ENCODE measurements at places on chromosomes 11 and 22.
A peak's percentile ranks its signal among the peaks of the same experiment; 100 is the strongest.

DNA sequence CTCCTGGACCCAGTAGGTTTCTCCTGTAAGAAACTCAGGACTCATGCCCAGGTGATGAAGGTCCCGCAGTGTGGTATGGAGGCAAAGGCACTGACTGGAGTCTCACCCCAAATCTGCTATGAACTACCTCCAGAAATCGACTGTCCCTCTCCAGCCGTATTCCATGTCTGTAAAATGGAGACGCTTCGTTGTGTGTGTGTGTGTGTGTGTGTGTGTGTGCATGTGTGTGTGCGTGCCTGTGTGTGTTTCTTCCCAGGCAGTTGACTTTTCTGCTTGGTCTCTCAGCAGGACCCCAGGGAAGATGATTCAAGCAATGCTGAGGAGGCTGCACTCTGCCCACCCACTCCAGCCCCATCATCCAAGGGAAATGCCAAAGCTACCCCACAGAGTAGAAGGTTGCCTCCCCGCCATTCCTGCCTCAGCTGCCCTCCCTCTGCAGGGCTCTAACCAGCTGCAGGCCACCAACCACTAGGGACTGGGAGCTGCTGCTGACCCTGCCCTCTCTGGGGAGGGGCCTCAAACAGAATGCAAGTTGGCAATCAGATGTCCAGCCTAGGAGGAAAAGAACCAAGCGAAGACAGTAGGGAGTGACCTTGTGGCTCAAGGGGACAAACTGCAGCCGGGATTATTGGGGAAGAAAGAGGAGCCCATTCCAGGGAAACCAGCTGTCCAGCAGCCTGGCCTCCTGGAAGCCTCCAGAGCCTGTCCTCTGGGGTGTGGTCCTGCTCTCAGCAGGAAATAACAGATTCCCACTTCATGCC lies 56.2 kb downstream of the SLC22A12 start:
- DNase-seq, result no peak

- peak; percentile 88 for DNase-seq
These were observed at the start of gene ZNF74 for GRCh38 chr22:20393705-20394476. TSS of gene ZNF74 (plus strand) at chr22:20394151. CDS start at chr22:20394629, 478 bp downstream.

- DNase-seq, result no peak
These were observed 27.3 kb downstream of the BCL2L13 start for GRCh38 chr22:17665854-17666253.

DNA sequence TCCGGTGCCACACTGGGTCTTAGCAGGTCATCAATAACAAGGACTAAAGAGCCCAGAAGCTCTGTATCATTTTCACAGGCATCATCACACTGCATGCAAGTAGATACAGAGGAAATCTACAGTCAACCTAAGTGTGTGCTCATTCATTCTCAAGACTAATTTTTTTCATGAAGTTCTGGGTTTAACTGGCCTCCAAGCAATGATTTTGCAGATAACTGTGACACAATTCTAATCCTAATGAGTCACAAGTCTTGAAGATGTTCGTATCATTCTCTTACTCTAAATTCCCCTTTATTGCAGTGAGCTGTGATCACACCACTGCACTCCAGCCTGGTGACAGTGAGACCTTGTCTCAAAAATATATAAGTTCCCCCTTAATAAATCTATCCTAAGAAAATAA lies 2.5 kb downstream of the OR52W1 start:
- peak; percentile 31 for DNase-seq

DNA sequence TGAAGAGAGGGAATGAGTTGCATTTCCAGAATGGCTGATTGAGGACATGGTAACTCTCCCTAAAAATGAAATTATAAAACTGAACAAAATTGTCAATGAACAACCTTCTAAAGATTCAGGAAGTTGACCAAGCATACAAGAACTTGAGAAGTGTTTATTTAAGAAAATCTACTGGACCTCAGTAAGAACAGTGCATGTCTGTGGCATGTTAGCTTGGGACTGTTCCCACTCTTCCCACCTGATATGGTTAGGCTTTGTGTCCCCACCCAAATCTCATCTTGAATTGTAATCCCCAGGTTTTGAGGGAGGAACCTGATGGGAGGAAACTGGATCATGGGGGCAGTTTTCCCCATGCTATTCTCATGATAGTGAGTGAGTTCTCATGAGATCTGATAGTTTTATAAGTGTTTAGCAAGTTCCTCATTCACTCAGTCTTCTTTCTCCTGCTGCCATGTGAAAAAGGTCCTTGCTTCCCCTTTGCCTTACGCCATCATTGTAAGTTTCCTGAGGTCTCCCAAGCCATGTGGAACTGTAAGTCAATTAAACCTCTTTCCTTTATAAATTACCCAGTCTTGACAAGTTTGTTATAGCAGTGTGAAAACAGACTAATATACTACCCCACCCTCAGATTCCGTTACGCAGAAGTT lies 15.4 kb downstream of the MS4A13 start:
- no peak for DNase-seq

GRCh38 chr11:116725434-116726221 lies 47.2 kb downstream of the BUD13 start:
- no peak for DNase-seq

DNA sequence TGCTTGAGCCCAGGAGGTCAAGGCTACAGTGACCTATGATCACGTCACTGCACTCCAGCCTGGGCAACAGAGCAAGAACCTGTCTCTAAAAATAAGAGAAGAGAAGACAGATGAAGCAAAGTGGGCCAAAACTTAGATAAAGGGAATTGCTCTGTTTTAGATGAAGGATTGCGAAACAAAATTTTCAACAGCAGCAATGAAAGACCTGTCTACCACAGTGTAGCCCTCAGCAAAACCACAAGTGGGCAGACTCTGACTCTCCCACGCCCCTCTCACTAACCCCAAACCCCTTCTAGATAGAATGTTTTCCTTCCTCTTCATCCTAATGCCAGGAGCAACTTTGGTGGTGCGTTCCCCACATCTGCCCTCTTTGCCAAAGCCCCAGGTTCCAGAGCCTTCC lies 105.6 kb upstream of the ALDH3B2 start:
- no peak for DNase-seq

GRCh38 chr11:76629116-76629852 lies 41.3 kb downstream of the LRRC32 start:
- peak; percentile 31 for DNase-seq

DNA sequence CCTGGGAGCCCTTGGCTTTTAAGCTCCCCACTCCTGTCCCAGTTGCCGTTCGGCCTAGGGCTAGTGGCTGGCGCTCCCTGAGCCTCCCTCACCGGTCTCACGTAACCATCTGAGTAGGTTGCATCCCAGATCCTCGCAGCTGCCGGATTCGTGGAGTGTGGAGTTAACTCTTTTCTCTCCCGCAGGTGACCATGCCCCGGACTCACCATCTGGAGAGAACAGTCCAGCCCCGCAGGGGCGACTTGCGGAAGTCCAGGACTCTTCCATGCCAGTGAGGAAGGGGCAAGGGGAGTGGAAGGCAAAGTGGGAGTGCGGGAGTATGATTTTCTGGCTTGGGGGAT lies 902 bp downstream of the MUS81 start:
- no peak for DNase-seq

GRCh38 chr22:34902335-34902734 lies 163.6 kb upstream of the ISX start:
- no peak for DNase-seq

DNA sequence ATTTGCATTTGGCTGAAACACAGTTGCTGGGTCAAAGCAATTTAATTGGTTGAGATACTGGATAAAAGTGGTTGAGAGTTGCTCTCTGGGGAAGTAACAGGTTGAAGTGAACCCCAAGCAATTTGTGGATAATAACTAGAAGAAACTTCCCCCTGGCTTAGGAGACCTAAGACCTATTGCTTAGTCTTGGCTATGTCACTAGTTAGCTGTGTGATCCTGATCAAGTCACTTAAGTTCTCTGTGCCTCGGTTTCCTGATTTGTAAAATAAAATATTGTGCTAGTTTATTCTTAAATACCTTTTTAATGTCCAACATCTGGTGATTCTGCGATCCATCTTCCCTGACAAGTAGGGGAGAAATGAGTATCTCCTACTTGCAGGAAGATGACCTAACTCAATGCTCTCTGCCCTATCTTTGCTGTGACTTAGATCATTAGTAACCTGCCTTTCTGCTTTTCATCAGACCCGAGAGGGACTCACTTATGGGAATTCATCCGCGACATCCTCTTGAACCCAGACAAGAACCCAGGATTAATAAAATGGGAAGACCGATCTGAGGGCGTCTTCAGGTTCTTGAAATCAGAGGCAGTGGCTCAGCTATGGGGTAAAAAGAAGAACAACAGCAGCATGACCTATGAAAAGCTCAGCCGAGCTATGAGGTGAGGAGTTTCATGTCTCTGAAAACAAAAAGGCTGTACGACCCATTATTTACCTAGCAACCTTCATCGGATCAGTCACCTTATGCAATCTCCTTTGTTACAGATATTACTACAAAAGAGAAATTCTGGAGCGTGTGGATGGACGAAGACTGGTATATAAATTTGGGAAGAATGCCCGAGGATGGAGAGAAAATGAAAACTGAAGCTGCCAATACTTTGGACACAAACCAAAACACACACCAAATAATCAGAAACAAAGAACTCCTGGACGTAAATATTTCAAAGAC lies 37.5 kb downstream of the EHF start:
- no peak for DNase-seq

GRCh38 chr11:72815110-72815618 lies 953 bp downstream of the ATG16L2 start:
- no peak for DNase-seq

- DNase-seq, result no peak
These were observed 40.8 kb downstream of the PGM2L1 start for GRCh38 chr11:74357449-74357848.

DNA sequence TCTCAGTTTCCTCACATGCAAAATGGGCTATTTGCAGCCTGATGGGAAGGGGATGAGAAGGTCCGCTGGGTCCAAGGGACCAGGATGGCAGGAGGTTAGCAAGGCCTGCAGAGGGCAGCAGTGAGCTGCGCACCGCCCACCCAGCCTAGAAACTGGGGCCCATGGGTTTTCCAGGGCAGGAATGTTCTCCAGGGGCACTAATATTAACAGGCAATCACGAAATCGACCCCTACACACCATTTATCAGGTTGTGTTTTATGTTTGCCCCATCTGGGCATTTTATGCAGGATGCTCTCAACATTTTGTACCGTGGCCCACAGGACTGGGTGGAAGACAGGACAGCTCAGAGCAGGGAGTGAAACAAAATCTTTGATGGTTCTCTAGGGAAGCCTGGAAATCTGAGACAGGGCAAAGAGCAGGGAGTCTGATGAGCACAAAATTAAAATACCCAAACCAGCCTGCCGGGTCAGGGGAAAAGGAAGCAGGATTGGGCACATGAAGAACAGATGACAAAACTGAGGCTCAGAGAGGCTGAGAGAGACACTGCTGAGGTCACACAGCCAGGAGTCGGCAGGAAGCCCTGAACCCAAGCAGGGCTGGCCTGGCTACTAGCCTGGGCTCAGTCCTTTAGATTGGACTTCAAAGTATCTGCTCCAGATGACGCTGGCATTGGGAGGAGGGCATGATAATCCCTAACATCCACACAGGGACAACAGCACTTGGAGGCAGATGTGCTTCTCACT lies 1.6 kb upstream of the BCR start:
- DNase-seq, result peak; percentile 55

DNA sequence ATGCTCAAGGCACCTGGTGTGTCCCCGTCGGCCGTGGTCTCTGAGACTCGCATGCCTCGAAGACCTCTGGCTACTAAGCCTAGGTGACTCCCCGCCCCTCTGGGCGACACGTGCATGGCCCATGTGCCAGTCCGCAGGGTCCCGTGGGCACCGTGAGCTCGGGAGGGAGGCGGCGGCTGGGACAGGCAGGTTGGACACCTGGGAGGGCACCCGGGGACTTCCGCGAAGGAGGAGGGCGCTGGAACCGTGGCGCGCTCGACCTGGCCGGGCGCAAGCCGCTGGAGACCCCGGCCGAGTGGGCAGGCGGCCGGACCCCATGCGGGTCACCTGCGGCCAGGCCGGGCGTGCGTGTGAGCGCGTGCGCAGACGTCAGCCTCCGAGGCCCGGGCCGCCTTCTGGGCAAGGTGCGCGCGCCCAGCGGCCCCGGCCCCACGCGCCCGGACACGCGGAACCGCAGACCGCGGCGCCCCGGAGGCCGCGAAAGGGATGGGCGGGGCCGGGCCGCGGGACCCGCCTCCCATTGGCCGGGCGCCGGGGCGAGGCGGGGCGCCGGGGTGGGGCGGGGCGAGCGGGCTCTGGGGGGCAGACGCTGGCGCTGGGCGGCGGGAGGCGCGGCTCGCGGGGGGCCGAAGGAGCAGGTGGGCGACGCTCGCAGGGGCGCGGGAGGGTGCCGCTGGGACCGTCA lies 579 bp upstream of the RASD2 start:
- peak; percentile 29 for DNase-seq

DNA sequence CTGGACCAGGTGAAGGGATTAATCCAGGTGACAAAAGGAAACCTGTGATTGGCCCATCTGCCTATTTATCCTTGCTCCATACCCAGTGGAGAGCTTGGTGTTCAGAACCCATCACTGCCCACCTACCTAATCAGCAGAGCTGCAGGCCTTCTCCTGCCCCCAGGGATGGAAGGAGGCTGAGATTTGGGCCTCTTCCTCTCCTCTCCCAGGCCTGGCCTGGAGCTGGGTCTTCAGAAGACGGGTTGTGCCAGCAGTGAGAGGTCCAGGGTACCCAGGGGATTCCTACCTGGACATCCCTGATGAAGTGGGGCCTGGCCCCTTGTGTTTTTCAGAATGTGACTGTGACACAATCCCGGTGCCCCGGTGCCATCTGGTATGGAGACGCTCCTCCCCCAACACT lies 80.3 kb upstream of the MYOD1 start:
- no peak for DNase-seq

DNA sequence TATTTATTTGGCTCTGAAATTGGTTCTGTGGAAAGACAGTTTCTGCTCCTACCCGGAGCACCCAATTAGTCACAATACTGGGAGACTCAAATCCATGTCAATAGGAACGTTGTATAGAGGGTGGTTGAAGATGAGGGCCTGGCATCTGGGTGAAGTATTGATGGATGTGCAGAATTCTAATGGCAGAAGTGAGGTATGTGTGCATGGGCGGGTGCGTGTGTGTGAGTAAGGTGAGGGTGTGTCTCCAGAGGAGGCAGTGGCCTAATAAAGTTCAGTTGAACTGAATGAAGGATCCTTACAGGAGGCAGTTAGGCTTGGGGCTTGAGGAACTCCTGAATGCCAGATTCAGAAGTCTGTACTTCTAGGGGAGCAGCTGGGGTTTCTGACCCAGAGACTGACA lies 71.8 kb upstream of the B3GAT1 start:
- DNase-seq, result no peak

GRCh38 chr11:28696591-28696990 lies 588.4 kb downstream of the METTL15 start:
- DNase-seq, result no peak

DNA sequence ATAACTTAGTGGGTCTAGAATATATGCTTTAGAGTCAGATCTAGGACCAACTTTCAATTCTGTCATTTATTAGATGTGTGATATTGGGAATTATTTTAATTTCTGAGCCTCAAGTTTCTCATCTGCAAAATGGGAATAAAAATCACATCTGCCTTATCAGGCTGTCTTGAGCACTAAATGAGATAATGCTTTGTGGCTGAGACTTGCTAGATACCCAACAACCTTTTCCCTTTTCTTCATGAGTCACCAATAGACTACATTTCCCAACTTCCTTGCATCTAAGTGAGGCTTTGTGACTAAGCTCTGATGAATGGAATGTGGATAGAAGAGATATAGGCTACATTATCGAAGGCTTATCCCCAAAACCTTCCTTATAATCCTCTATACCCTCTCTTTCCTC lies 220.7 kb upstream of the SESN3 start:
- DNase-seq, result no peak
